ENCODE measurements at places on chromosomes 2 and 18.

DNA sequence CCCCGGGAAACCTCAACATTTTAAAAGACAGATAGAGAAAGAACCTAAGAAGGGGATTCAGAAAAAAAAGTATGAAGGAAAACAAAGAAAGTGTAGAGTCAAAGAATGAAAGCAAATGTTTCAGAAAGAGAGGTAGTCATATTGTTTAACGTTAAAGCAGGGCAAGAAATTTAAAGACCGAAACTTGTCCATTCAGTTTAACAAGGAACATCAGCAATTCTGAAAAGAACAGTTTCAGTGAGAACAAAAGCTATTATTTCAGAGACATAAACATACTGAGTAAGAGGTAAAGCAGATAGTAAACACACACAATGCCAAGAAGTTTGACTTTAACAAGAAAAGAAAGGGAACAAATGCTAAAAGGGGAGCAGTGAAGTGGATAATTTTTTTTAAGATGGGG lies 41.1 kb downstream of the MBD2 start:
- no peak for DNase-seq

GRCh38 chr18:45488645-45489044 lies 126.6 kb upstream of the SLC14A2 start:
- DNase-seq, result no peak

DNA sequence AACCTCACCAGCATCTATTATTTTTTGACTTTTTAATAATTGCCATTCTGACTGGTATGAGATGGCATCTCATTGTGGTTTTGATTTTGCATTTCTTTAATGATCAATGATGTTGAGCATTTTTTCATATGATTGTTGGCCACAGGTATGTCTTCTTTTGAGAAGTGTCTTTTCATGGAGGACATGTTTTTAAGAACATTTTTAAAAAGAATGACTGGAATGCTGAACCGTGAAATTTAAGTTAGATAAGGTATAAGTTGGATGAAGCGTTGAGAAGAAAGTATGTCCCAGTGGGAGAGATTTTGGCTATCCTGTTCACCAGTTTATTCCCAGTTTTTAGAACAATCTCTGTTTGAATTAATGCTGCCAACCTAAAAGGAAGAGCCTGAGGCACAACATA lies 365.9 kb downstream of the CELF4 start:
- no peak for DNase-seq

- no peak for DNase-seq
Measured at GRCh38 chr2:240013343-240013742, 11.8 kb downstream of the NDUFA10 start.

DNA sequence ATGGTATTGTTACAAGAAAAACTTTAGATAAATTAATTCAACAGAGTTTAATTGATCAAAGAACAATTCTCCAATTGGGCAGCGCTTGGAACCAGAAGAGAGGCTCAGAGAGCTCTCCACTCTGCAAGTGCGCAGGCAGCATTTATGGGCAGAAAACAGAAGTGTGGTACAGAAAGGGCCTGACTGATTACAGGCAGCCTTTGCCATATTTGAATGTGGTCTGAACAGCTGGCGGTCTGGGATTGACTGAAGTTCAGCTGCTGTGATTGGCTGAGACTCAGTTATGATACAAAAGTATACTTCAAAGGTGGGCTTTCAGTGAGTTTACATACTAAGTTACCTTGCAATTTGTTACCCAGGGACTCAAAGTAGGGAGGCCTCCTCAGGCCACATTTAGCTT lies 301.3 kb upstream of the ID2 start:
- DNase-seq, result no peak

DNA sequence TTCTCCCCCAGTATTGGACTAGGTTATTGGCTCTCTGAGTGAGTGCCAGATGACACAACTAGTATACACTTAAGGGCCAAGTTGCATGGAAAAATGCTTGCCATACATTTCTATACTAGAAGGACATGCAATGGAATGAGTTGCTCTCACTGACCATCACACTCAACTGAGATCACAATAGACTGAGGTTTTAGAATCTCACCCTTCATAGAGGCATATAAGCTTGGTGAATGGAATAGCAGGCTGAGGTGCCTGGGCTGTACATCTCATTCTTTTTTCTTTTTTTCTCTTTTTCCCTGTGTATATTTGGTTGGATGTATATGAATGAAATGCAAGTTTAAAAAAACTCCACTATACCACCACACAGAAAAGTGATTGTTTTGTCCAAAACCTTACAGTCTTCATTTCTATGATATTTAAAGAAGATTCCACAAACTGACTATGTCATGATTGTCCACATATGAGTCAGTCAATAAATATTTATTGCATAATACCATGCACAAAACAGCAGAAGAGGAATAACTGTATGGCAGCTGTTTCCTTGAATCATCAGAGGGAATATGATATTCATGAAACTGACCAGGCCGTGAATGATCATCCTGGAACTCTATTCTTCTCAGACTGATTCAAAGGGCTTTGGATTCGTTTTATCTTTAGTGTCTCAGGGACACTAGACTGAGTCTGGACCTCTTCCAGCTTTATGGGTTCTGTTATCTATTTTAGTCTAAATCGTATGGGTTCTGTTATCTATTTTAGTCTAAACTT lies 122.6 kb upstream of the STK17B start:
- DNase-seq, result no peak

- no peak for DNase-seq
Measured at GRCh38 chr2:120995656-120996190, 260.1 kb downstream of the GLI2 start.

DNA sequence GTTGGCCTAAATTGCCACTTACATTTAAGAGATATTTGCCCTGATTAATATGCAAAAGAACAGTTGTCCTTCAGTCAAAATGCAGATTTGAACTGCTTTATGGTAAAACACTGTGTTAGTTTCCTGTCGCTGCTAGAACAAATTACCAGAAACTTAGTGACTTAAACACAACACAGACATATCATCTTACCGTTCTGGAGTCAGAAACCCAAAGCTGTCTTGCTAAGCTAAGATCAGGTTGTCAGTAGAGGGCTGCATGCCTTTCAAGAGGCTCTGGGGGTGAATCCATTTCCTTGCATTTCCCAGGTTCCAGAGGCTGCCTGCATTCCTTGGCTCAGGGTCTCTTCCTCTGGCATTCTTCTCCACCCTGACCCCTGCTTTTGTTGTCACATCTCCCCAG lies 149.5 kb downstream of the FAM161A start:
- DNase-seq, result no peak

GRCh38 chr2:33518200-33518599 lies 41.8 kb downstream of the RASGRP3 start:
- DNase-seq, result no peak

DNA sequence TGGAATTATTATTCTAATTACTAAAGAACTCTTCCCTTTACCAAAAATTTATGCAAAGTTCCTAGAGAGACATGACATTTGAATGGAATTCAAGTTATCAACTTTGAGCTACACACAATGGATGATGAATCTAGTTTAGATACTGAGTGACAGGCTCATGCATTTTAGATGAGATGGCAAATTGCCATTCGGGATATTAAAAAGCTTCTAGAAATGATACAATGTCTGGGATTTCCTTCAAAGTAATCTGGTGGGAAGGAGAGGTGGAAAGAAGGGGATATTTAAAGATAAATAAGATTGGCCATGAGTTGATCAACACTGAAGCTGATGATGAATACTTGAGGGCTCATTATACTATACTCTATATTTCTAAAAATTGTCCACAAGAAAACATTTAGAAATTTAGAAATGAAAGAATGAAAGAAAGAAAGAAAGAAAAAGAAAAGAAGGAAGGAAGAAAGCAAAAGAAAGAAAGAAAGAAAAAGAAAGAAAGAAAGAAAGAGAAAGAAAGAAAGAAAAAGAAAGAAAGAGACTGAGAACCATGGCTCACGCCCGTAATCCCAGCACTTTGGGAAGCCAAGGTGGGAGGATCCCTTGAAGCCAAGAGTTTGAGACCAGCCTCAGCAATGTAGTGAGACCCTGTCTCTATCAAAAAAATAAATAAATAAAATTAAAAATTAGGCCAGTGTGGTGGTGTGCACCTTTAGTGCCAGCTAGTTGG lies 62.6 kb upstream of the NEDD4L start:
- no peak for DNase-seq

DNA sequence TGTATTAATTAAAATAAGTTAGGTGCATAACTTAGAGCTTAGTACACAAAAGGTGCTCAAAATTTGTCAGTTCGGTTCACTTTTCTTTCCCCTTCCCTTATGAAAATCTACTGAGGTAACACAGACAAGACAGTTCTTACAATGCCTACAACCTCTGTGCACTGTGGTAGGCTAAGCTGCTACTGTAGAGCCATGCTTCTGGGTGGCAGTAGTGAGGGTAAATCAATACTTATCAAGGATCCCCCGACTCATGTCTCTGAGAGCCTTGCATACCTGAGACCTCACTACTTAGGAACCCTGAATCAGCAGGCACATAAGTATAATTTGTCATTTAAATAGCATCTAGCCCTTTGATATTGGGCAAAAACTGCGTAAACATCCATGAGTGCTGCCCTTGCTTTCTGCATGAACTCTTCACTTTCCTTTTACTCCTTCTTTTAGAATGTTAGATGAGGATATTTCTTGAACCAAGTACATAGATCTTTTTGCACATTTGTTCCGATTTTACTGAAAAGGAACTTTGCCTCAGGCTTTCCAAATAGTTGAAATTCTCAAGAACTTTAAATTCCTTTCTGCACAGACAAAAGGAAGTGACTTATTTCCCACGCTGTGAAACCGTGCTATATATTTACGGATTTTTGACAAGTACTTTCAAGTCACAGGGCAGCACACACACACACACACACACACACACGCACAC lies 234.4 kb downstream of the TRIB2 start:
- no peak for DNase-seq

- DNase-seq, result no peak
Measured at GRCh38 chr2:236241181-236242056, 22.8 kb downstream of the ASB18 start.

GRCh38 chr2:208013285-208014178 lies 11.8 kb downstream of the PLEKHM3 start:
- no peak for DNase-seq

DNA sequence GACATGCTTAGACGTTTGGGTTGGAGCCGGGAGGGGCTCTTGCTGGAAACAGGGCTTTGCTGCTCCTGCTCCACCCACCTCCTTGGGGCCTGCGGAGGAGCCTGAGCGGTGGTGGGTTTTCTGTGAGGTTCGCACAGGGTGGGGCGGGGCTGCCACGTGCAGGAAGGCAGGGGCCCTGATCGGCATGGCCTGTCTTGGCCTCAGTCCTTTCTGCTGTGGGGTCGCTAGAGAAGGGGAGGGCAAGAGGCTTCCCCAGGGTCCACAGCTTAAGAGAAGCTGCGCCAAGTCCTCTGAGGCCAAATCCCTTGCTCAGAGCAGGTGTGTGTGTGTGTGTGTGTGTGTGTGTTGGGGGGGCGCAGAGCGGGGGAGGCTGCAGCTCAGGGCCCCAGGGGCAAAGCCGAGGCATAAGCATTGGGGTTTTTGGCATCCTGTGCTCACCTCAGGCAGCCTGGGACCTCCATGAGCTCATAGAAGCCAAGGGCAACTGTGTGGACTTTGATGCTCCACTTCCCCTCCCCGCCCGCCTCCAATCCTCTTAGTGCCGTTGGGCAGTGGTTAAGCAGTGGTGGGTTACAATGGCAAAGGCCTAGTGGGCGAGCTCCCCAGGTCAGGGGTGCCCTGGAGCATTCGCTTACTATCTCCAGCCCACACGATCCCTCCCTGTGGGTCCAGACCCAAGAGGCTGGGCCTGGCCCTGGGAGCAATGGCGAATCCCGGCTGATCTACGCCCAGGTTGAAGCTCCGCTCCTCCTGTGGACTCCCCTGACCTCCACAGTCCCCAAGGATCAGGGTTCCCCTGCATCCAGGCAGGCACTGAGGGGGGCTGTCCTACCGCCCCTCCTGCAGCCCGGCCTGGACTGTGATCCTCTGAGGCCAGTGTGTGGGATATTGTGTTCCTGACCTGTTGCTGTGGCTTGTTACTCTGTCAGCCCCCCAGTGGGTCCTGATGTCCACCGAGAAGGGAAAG lies 28.9 kb downstream of the TOGARAM2 start:
- peak; percentile 50 for DNase-seq

- DNase-seq, result no peak
Measured at GRCh38 chr18:48863432-48864065, 87.2 kb downstream of the SMAD7 start.

DNA sequence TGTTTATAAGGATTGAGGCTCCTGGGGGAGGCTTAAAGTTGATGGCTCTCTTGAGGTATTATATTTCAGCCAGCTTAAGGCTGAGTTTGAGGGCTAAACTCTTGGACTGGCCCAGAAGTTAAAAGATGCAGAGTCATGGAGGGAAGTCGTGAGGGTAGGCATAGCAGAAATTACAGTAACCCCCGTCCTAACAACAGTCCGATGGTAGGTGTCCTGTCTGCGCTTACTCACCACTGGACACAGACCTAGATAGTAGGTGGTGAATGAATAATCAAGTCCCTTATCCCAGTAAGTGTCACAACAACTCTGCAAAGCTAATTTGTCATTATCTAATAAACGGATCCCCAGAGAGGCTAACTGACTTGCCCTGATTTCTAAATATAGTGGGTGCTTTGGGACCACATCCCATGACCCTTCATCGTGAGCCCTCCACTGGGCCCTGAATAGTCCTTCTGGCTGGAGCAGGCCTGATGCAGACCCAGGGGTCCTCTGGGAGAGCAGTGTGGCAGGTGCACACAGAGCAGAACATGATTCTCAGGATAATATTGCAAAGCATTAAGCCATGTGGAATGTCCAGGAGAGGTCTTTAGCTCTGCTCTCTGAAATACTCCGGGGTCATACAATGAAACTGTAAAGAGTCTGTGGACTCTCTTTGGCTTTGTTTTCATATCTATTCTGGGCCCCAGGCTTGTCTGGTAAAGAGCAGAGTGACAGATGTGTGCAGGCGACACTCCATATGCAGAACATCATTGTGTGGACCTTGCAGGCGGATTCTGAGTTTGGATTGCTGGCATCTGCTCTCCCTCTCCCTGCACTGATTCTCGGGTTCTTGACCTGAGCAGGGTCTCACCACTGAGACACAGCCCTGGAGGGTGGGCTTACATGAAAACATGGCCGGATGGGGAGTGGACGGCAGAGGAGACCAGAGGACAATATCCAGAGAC lies 98.1 kb downstream of the RNF144A start:
- DNase-seq, result no peak

GRCh38 chr2:28394997-28395333 lies 2.3 kb downstream of the FOSL2 start:
- no peak for DNase-seq

Data from activated gamma-delta T cell treated with Interleukin-2 at 50 U/mL for 16 hours (primary cell).